ENCODE measurements at places on chromosomes 1 and 21.

DNA sequence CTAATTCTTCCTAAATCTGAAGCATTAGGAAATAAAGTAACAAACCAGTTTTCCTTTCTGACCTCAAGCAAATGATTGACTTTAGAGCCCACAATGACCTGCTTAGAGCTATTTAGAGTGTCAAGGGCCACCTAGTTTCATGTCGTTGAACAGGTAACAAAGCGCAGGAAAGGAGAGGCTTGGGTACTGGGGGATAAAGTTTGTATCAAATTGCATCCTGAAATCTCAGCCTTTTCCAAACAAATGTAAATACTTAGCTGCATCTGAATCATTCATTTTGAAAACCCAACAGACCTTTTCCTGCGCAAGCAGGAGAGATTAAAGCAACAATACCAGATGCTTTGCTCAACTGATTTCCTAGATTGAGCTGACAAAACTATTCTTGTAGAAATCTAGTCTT is 121.2 kb downstream of the NRIP1 start:
- no peak for DNase-seq

- no peak for DNase-seq
These were observed 96.1 kb upstream of the OLIG2 start for GRCh38 chr21:32929633-32930038.

DNA sequence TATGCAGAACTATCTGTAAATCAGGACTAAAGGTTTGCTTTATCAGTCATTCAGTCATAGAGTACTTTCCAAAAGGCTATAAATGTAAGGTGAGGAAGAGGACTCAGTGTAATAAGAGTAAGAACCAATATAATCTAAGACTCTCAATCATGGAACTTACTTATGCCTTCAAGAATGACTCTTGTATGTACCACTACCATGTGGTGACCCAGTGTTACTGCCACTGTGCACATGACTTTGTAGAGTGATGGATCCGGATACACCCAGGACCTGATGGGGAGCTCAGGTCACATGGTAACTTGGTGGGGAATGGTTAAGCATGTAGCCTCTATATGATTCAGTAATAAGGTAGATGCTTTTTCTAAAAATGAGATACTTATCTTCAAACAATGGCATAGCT is 2099.8 kb downstream of the MRPL39 start:
- no peak for DNase-seq

GRCh38 chr1:51048670-51049069 is 53.4 kb upstream of the C1orf185 start:
- no peak for DNase-seq

- no peak for DNase-seq
These were observed 355.8 kb downstream of the GPATCH2 start for GRCh38 chr1:217274927-217275654.

- DNase-seq, result no peak
These were observed 30.9 kb downstream of the SLC37A1 start for GRCh38 chr21:42544544-42544943.

DNA sequence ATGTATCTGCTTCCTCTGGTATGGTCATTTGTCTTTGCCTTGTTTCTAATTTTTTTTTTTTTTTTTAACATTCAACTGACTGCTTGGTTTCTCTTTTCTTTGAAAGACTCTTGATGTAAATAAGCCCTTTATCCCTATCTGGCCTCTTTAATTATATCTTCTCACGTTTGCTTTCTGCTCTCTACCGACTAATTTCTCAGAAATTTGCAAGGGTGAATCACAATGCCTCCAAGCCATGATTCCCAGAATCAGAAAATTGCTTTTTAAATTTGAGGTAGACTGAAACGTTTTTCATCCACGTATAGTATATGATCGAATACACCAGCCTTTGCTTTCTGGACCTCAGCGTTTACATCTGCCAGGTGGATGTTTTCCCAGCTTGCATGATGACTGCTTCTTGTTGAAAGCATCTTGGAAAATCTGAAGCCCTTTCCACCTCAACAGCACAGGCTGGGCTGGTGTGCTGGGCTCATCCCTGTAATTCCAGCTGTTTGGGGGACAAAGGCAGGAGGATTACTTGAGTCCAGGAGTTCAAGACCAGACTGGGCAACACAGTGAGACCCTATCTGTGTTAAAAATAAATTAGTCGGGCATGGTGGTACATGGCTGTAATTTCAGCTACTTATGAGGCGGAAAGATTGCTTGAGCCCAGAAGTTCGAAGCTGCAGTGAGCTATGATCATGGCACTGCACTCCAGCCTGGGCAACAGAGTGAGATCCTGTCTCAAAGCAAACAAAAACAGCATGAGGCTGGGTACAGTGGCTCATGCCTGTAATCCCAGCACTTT is 35.0 kb upstream of the GPR137B start:
- DNase-seq, result no peak

GRCh38 chr1:157523774-157524493 is 28.4 kb downstream of the FCRL5 start:
- no peak for DNase-seq

- no peak for DNase-seq
These were observed 235.3 kb upstream of the C1orf105 start for GRCh38 chr1:172185211-172185610.

GRCh38 chr21:38669186-38669585 is 136.5 kb upstream of the ETS2 start:
- peak; percentile 6 for DNase-seq

DNA sequence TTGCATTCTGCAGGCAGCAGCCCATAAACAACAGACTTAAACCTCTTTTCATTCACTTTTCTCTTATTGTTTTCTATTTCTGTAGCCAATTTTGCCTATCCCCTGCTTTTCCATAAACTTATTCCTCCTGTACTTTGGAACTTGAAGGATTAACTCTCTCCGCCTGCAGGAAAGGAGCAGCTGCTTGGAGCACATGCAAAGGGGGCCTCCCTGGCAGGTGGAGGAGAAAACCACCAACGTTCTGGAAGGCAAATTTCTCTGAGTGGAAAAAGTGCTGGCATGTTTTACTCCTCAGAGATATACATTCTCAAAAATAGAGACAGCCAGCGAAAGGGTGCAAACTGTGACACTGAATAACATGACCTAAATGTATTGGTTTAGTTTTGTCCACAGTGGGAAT is 33.6 kb downstream of the RGS21 start:
- no peak for DNase-seq

DNA sequence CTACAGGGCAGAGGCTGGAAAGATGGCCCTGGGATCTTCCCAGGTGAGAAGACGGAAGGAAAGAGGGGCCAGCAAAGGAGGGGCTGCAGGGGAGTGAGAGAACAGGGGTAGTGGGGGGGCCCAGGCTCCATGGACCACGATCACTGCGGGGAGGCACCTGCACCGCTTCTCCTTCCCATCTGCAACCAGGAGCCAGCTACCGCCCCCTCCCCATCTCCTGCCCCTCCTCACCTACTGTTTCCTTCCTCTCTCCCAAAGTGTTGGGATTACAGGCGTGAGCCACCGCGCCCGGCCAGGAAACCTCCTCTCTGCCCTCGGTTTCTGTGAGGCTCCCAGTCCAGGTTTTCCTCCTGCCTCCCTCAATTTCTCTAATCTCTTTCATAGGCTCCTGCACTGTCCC is 19.4 kb downstream of the KIAA2013 start:
- DNase-seq, result no peak

DNA sequence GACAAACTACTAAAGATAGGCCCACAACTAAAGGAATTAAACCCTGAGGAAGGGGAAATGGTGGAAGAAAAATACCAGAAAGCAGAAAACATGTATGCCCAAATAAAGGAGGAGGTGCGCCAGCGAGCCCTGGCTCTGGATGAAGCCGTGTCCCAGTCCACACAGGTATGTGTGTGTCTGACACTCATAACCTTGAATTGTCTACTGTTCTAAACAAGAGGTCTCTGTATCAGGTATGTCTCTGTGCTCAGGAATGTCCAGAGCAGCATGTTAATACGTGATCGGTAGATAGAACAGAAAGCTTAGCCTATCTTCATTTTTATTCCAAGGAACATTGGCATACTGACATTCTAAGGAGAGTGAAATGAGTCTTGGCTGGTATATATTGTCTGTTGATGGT is 55.8 kb upstream of the BMP8A start:
- DNase-seq, result no peak

DNA sequence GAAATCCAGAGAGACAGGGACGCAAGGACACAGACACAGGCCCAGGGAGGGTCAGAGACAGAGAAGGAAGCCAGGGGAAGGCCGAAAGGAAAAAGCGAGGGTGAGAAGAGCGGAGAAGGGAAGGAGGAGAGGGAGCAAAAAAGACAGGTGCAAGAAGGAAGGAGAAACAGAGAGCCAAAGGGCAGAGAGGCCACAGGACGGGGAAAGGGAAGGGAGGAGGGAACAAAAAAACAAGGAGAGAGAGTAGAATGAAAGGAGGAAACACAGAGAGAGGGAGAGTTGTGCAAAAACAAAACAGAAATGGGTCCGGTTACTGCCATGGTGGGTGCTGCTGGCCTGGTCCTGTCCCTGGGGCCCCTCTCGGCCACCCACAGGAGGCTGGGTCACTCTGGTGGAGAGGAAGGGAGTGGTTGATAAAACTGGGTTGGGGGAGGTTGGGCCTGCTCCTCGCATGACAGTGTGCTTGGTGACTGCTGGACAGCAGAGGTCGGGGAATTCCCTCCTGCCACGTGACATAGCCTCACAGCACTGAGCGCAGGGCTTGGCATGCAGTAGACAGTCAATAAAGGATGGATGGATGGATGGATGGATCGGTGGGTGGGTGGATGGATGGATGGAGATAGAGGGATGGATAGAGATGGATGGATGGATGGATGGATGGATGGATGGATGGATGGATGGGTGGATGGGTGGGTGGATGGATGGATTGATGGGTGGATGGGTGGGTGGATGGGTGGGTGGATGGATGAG is 64.8 kb downstream of the RAP1GAP start:
- no peak for DNase-seq

DNA sequence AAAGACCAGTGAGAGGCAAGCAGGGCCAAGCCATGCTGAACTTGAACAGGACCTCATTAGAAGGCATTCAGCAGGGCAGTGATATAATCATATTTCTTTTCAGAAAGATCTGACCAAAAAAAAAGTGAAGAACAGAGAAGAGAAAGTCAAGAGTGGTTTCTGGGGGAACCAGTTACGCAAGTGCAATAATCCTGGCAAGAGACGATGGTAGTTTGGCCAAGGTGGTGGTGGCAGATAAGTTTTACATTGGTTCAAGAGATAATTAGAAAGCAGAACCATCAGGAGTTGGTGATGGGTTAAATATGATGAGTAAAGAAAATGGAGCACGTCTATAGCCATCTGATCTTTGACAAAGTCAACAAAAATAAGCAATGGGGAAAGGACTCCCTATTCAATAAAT is 54.3 kb downstream of the ZSWIM5 start:
- no peak for DNase-seq

- no peak for DNase-seq
These were observed 5.3 kb downstream of the DSCAM start for GRCh38 chr21:40841524-40842196.

GRCh38 chr21:15441992-15442391 is 287.8 kb upstream of the USP25 start:
- no peak for DNase-seq

GRCh38 chr1:53593758-53594380 is 134.7 kb downstream of the DMRTB1 start:
- DNase-seq, result no peak

DNA sequence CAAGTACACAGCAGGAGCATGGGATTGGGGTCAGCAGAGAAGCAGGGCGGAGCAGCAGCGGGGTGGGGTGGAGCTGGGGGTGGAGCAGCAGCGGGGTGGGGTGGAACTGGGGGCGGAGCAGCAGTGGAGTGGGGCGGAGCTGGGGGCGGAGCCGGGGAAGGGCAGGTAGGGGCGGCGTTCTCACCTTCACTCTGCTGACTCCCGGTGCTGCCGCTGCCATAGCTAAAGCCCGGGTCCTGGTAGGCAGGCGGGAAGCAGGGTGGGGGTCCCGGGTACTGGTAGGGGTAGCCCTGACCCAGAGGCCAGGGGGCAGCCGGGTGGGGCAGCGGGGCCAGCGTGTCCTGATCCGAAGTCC is 6.7 kb downstream of the TAS1R3 start:
- peak; percentile 45 for DNase-seq

- no peak for DNase-seq
These were observed 102.2 kb downstream of the FCRL5 start for GRCh38 chr1:157450106-157450505.

- DNase-seq, result no peak
These were observed 114.7 kb downstream of the DMRTB1 start for GRCh38 chr1:53573931-53574330.

- DNase-seq, result no peak
These were observed 45.4 kb downstream of the C1orf185 start for GRCh38 chr1:51147394-51147793.

- no peak for DNase-seq
These were observed 64.1 kb downstream of the LRRN2 start for GRCh38 chr1:204621396-204621795.

- DNase-seq, result no peak
These were observed 31.5 kb downstream of the RHOU start for GRCh38 chr1:228766788-228767187.

DNA sequence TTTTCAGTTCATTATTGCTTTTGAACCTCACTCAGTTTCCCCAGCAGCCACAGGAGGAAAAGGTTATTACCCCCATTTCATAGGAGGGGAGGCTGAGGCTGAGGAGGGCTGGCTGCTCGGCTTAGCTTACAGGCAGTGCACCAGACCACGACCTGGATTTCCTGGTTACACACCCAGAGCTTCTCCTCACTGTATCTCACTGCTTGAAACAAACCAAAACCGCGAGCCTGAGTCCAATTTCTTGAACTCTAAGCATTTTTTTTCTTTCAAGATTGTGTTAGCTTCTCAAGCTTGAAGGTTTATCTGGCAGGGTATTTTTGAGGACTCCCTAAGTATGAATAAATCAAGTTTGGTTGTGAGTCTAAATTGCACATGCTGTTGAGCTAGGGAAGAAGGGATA is 188.9 kb upstream of the EDN2 start:
- peak; percentile 68 for DNase-seq

GRCh38 chr1:111723091-111723806 is 15.9 kb downstream of the INKA2 start:
- no peak for DNase-seq

DNA sequence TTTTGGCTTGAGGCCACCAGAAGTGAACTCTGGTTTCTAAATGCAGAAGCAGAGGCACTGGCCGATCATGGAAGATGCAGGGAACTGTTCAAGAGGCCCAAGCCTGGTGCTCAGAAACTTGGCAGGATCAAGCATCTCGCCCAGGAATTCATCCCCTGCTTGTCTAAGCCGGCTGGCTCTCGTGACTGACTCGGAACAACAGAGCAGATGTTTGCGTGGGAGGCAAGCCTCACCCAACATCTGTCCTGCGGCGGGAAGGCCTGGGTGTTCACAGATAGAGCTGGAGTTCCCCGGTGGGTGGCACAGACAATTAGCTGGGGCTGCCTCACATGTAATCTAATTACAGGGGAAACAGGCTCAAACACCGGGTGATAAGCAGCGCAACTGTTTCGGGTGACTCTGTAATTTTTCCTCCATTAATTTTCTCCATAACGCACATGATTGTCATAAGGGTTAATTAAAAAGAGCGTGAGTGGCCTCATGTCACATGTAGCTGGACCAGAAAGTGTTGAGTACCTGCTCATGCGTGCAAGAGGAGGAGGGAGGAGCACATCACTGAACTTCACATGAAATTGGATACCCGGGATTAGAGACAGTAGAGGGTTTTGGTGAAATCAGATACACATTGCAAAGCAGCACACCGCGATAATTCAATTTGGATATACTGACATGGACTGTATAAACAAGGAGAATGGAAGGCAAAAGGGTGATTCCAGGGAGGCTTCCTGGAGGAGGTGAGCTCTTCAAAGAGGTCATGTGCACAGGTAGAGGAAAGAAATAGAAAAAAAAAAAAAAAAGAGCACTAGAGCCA is 180.0 kb downstream of the ETS2 start:
- no peak for DNase-seq
